ENCODE measurements at places on chromosomes 5 and 9. TPM values are rescaled to one million over a fixed set of nuclear protein-coding genes. Genes with fewer than 3 reads are reported as not detected.

ZNF608 gene
- 12.7 TPM for total RNA-seq

ADAMTS13 gene
- total RNA-seq = 3.9 TPM

UBTD2 gene
- 24.6 TPM for total RNA-seq

DRD1 gene
- total RNA-seq = 0.12 TPM

URM1 gene
- total RNA-seq = 20.5 TPM
